Activated naive CD8-positive, alpha-beta T cell treated with anti-CD3 and anti-CD28 coated beads, Interleukin-2, amount 10 ng/mL, durations not matched to agents 7 days and 5 days (primary cell): ENCODE measurements at places on chromosomes 2 and 18. TPM values are rescaled to one million over a fixed set of nuclear protein-coding genes. Genes with fewer than 3 reads are reported as not detected.

DNA sequence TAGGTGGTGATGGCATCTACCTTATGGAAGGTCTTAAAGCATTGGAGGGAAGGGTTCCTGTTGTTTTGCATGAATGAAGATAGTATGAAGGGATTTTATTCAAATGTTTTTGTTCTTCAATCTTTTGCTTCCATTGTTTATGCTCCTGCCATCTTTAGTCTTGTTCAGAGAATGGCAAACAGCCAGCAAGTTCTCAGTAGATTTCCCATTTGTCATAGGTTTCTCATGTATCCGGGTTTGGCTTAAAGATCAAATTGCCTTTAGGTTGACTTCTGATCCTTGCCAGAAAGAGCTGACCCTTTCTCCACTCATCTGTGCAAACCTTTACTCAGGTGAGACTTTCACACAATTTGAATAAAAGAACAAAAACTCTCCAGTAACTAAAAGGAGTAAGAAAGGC, 44.2 kb upstream of the STAT4 start:
- DNase-seq, result no peak

- no peak for DNase-seq
Observed at GRCh38 chr18:74625157-74625556, 27.5 kb downstream of the ZNF407 start.

- no peak for DNase-seq
Observed at GRCh38 chr2:153287109-153287801, 191.3 kb downstream of the RPRM start.

- no peak for DNase-seq
Observed at GRCh38 chr18:44870631-44871502, 190.2 kb downstream of the SETBP1 start.

GRCh38 chr2:100813527-100813926, 6.4 kb upstream of the NPAS2 start:
- DNase-seq, result no peak

- DNase-seq, result no peak
Observed at GRCh38 chr2:231235217-231235616, 36.8 kb downstream of the ARMC9 start.

DNA sequence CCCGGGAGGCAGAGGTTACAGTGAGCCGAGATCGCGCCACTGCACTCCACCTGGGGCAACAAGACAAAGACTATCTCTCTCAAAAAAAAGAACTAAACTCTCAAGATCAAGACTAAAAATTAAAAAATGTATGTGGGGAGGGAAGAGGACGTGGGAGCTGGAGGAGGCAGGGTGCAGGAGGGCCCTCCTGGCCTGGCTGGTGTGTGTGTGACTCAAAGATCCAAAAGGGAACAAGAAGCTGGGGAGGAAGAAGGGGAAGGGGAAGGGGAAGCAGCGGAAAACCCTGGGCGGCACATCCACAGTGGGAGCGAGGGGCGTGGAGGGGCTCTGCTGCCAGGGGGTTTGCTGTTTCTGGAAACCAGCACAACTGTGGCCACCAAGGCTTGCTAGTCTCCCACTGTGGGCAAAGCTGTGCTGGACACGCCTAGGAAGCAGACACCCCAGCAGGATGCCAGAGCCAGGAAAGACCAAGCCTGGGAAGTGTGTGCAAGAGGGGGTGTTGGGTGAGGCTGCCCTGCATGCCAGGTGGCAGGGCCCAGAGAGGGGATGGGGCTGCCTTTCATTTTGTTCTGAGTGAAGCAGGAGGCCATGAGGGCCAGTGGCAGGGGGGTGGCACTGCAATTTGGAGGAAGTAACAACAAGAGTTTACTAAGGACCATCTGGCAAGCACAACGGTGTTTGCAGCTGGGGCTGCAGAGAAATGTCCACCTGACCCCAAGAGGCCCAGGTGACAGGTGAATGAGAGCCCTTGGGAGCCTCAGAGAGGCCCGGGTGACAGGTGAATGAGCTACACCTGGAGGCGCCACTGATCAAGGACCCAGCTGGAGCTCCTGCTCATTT, 44.5 kb downstream of the ANO7 start:
- DNase-seq, result no peak

GRCh38 chr2:157815421-157815820, 60.7 kb downstream of the ACVR1 start:
- no peak for DNase-seq

DNA sequence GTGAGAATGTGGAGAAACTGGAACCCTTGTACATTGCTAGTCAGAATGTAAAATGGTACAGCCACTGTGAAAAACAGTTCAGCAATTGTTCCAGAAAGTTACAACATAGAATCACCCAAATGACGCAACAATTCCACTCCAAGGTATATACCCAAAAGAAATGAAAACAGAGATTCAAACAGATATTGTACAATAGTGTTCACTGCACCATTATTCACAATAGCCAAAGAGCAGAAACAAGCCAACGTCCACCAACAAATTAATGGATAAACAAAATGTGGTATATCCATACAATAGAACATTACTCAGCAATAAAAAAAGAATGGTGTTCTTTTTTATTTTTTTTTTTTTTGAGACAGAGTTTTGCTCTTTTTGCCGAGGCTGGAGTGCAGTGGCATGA, 10.9 kb downstream of the CLASP1 start:
- DNase-seq, result no peak

DNA sequence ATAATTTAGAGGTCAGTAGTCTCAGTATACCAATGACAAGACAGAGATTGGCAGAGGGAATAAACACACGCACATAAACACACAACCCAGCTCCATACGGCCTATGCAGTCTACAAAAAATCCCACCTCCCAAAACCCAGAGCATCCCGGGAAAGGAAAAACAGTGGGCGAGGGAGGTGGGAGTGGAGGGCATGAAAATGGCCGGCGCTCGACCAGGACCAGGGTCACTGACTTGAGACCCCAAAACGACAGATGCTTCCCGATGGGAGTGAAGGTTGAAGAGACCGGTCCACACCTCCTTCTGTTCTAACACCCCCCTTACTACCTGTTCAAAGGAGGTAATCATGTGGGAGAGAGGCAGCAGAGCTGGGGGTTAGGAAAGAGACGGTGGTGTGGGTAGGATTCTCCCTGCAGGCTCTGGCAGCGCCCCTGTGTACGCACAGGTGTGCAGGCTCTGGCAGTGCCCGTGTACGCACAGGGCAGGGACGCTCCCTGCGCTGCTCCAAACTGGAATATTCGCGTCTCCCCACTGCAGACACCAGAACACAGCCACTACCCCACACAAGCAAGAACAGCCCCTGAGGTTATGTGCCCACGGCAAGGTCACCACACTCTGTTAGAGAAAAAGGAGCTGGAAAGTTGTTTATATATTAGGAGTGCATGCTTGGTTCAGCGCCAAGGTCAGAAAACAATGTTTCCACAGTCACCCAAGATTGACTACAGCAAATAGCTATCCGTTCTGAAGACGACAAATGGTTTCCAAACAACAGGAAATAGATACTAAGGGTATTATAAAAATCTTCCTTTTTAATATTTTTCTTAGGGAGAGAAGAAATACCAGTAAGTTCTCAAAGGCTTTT, 67.9 kb downstream of the EIPR1 start:
- no peak for DNase-seq

- DNase-seq, result no peak
Observed at GRCh38 chr2:57450170-57450569, 596.4 kb upstream of the VRK2 start.

GRCh38 chr2:120898961-120899750, 163.5 kb downstream of the GLI2 start:
- no peak for DNase-seq

DNA sequence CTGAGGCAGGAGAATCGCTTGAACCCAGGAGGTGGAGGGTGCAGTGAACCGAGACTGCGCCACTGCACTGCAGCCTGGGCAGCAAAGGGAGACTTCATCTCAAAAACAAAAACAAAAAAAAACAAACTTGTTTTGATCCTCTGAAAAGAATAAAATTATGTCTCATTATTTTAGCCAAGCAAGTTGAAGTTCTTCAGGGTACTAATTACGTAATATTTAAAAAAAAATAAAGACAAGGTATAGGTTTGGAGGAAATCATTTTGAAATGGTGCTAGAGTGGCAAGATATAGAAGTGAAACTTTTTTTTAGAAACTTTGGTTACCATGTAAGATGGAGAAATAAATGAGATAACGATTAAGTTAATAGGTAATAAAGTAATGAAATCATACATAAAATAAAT, 54.4 kb upstream of the TMEM247 start:
- no peak for DNase-seq

- no peak for DNase-seq
Observed at GRCh38 chr18:74310411-74310810, 5.2 kb upstream of the C18orf63 start.

- no peak for DNase-seq
Observed at GRCh38 chr18:42548493-42548892, 567.0 kb downstream of the RIT2 start.

- no peak for DNase-seq
Observed at GRCh38 chr2:186486651-186487647, 889 bp downstream of the ZC3H15 start.

GRCh38 chr18:58161659-58162058, 117.6 kb downstream of the NEDD4L start:
- no peak for DNase-seq

DNA sequence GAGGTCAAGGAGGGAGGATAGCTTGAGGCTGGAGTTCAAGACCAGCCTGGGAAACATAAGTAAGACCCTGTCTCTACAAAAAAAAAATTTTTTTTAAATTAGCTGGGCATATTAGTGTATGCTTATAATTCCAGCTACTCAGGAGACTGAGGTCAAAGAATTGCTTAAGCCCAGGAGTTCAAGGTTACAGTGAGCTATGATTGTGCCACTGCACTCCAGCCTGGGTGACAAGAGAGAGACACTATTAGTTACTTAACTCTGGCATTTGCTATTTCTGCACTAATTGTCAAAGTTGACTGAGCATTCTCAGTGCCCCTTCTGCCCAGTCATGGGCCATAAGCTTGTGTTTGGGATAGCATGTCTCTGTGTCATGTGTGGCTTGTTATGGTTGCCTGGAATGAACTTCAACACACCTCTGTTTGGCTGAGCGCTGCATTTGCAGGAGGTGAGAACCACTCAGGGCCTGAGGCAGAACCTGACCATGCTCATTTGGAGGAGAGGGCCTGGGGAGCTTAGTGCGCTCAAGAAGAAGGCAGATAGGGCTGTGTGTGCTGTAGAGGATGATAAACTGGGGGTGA, 77.7 kb downstream of the SH3RF3 start:
- DNase-seq, result no peak

GRCh38 chr2:31765078-31765945, 184.6 kb upstream of the SRD5A2 start:
- no peak for DNase-seq

DNA sequence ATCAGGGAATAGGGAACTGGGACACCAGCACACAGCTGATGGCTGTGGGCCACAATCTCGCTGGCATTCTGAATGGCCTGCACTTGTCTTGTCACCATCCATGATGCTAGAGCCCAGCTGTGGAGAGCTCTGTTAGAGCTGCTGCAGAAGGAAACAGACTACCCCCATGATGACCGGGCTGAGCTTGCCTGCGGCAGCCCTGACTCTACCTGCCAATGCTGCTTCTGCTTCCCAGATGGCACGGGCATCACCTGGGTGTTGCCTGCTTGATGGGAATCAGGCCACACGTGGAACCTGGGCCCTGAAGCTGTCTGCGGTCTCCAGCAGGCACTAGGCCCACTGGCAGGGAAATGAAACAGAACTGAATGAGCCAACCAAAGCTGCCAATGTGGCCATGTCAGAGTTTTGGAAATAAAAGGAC, 11.2 kb upstream of the DAW1 start:
- DNase-seq, result no peak

GRCh38 chr2:142531377-142531776, 346.1 kb upstream of the KYNU start:
- no peak for DNase-seq

GRCh38 chr18:51196811-51197660, 445 bp downstream of the MEX3C start:
- DNase-seq, result peak; percentile 89

HRH4 gene
- 0.22 TPM for total RNA-seq

STPG4 gene
- total RNA-seq, result 0.74 TPM

ARHGAP28 gene
- total RNA-seq, result not detected

CCDC150 gene
- 13.5 TPM for total RNA-seq

ONECUT2 gene
- not detected for total RNA-seq

CRYGC gene
- not detected for total RNA-seq

MIB1 gene
- total RNA-seq, result 34.4 TPM

KCNIP3 gene
- total RNA-seq, result not detected

ATF2 gene
- 50.0 TPM for total RNA-seq

CERKL gene
- not detected for total RNA-seq

DSG2 gene
- 0.25 TPM for total RNA-seq

AKAIN1 gene
- total RNA-seq, result not detected
